ENCODE measurements at places on chromosomes 1 and 21.

GRCh38 chr1:222654849-222655248 lies 37.0 kb downstream of the MIA3 start:
- peak; percentile 91 for DNase-seq

GRCh38 chr1:27940297-27940696 lies 5.5 kb downstream of the SMPDL3B start:
- DNase-seq = peak; percentile 79

- no peak for DNase-seq
Observed at GRCh38 chr1:14027099-14027498, 327.1 kb downstream of the PRDM2 start.

DNA sequence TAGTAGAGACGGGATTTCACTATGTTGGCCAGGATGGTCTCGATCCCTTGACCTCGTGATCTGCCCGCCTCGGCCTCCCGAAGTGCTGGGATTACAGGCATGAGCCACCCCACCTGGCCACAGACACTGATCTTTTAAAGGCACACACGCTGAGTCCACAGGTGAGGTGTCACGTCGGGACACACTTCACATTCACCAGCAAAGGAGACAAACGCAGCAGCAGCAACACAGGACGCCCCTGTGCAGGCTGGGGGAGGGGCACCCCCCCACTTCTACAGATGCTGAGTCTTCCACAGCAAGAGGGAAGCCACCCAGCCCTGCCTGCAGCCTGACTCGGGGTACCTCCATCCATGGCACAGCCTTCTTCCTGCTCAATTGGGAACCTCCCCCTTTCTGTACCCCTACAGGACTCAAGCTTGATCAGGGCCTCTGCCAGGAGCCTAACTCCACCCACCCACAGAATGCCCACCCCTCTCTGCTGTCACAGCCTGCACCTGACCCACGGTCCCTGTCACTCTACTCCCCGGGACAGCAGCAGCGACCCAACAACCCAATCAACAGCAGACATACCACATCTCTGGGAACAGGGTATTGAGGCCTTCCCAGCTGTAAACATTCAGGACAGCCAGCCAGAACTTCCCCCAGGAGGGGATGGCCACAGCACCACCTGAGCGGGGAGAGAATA lies 9.5 kb downstream of the LSS start:
- no peak for DNase-seq

DNA sequence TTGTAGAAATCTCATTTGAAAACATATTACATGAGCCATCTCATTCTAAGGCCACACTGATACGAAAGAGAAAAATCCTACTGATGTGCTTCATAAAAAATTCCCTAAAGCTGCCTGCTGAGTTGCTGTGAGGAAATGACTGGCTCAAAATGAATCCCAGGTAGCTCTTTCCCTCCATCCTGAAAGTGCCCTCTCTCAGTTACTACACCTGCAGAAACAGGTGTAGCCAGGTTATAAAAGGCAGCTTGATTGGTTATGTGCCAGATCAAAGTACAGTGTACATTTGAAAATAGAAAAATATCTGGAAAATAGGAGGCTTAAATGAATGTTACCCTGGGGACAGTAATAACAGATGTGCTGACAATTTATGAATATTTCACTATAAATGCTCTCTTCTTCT lies 833.4 kb upstream of the ADGRL4 start:
- no peak for DNase-seq

- peak; percentile 16 for DNase-seq
Observed at GRCh38 chr1:229479660-229480399, 28.3 kb downstream of the NUP133 start.

GRCh38 chr21:45246386-45247320 lies 41.0 kb downstream of the POFUT2 start:
- DNase-seq = no peak
